H7 (cell line): ENCODE measurements at places on chromosomes 4 and X. TPM values are rescaled to one million over a fixed set of nuclear protein-coding genes. Genes with fewer than 3 reads are reported as not detected.

Gene METTL14
- total RNA-seq = 21.6 and 24.3 TPM in 2 replicates

Gene BEX5
- 5.5 and 8.6 TPM in 2 replicates for total RNA-seq

Gene EDNRA
- 1.1 and 1.4 TPM in 2 replicates for total RNA-seq

Gene HPSE
- total RNA-seq = 0.62 and 0.78 TPM in 2 replicates

Gene RAB9B
- total RNA-seq = 0.30 and 0.48 TPM in 2 replicates

Gene PWWP3B
- 0.52 and 1.5 TPM in 2 replicates for total RNA-seq

Gene DCAF12L2
- 1.6 and 2.1 TPM in 2 replicates for total RNA-seq

Gene POU3F4
- 0.37 and 0.52 TPM in 2 replicates for total RNA-seq

Gene RASGEF1B
- 4.0 and 6.1 TPM in 2 replicates for total RNA-seq

Gene TBC1D19
- total RNA-seq = 3.7 and 3.8 TPM in 2 replicates

Gene MAGED4
- 54.0 and 69.7 TPM in 2 replicates for total RNA-seq

Gene DOCK11
- total RNA-seq = 2.2 and 4.3 TPM in 2 replicates

Gene TEC
- total RNA-seq = 1.2 and 2.0 TPM in 2 replicates

Gene C4orf50
- total RNA-seq = 0.10 and 0.11 TPM in 2 replicates

Gene DUSP9
- total RNA-seq = 2.3 and 3.3 TPM in 2 replicates

Gene ARHGAP24
- 1.2 and 4.5 TPM in 2 replicates for total RNA-seq

Gene LRIT3
- 0.07 and 0.14 TPM in 2 replicates for total RNA-seq

Gene MAOA
- 20.1 and 23.3 TPM in 2 replicates for total RNA-seq

Gene SYP
- 1.7 and 1.9 TPM in 2 replicates for total RNA-seq

Gene CYTL1
- 1.5 and 3.5 TPM in 2 replicates for total RNA-seq

Gene TRIML2
- total RNA-seq = 33.1 and 49.9 TPM in 2 replicates

Gene COX18
- 47.5 and 63.5 TPM in 2 replicates for total RNA-seq

Gene LDOC1
- total RNA-seq = 16.8 and 17.8 TPM in 2 replicates

Gene IL13RA2
- not detected in 2 replicates for total RNA-seq

Gene PGAM4
- 0.26 and 0.28 TPM in 2 replicates for total RNA-seq

Gene ARFIP1
- total RNA-seq = 30.5 and 40.0 TPM in 2 replicates

Gene GPC4
- total RNA-seq = 96.5 and 109 TPM in 2 replicates

Gene CLTRN
- total RNA-seq = 0.73 and 2.7 TPM in 2 replicates

Gene FAM184B
- not detected in 2 replicates for total RNA-seq

Gene ETDB
- total RNA-seq = not detected in 2 replicates

Gene HS6ST2
- total RNA-seq = 6.8 and 9.3 TPM in 2 replicates

Gene NUDT9
- total RNA-seq = 9.1 TPM in 2 replicates

Gene ATP10D
- 0.63 and 0.66 TPM in 2 replicates for total RNA-seq

Gene PAGE4
- total RNA-seq = not detected in 2 replicates

Gene GPM6B
- total RNA-seq = 205 and 225 TPM in 2 replicates

Gene MPC1L
- not detected in 2 replicates for total RNA-seq

Gene APLN
- total RNA-seq = 0.38 and 0.44 TPM in 2 replicates

Gene BGN
- total RNA-seq = 0.83 and 1.1 TPM in 2 replicates

Gene PRDM5
- 17.3 and 25.4 TPM in 2 replicates for total RNA-seq

Gene SNCA
- 2.9 and 3.3 TPM in 2 replicates for total RNA-seq

Gene PLAC8
- 0.41 and 3.4 TPM in 2 replicates for total RNA-seq

Gene STAP1
- total RNA-seq = not detected in 2 replicates
